ENCODE measurements at places on chromosomes 7 and 10.

DNA sequence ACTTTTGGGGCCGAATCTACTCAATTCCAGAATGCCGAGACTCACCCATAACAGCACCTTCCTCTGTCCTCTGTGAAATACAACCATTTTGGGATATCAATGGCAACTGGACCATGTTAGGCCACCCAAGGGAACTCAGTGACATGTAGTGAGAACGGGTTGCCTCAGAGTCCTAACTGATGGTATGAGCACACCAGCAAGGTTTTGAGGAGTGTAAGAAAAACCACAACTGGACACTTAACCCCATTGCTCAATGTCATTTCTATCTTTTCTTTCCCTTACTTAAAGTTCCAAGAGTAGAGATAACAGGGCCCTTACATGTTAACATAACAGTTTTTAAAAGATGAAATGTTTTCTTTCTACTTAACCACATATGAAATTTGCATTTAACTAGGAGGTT is 67.1 kb downstream of the TNS3 start:
- no peak for DNase-seq

- DNase-seq = no peak
These were observed 71.9 kb downstream of the WDR37 start for GRCh38 chr10:1128115-1128514.

- no peak for DNase-seq
These were observed 31.0 kb downstream of the FRMPD2 start for GRCh38 chr10:48243487-48243886.

DNA sequence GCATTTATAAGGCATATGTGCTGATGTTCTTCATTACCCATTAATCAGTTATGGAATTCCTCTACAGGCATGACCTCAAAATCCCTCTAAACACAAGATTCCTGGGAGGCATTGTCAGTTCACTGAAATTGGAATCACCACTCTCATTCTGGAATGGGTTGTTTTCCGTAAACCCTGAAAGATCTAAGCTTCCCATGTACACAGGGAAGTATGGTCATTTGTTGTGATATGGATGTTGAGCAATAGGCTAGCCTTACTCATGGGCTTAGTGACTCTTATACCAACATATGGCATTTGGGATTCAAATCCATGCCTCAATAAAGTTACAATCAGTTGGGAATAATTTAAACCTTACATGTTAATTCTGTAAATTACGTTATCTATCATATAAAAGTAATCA is 258.0 kb downstream of the XPNPEP1 start:
- DNase-seq = no peak

GRCh38 chr10:5482016-5482415 is 17.4 kb downstream of the CALML5 start:
- no peak for DNase-seq

DNA sequence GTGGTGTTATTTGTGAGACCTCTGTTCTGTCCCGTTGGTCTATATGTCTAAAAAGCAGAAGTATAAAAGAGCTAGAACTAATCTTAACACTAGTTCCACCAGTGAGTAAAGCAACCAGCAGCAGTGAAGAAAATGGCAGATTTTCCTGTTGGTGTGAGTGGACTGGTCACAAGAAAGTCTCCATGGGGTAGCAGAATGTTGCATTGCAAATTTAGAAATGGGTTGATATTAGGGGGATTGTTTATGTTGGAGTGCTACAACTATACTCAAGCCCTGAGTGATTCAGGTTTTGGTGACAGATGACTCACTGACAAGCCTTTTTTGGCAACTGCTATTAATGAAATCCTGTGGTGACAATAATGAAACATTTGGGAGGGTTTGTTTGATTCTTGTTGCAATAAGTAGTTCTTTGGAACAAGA is 5.6 kb downstream of the AVL9 start:
- no peak for DNase-seq

DNA sequence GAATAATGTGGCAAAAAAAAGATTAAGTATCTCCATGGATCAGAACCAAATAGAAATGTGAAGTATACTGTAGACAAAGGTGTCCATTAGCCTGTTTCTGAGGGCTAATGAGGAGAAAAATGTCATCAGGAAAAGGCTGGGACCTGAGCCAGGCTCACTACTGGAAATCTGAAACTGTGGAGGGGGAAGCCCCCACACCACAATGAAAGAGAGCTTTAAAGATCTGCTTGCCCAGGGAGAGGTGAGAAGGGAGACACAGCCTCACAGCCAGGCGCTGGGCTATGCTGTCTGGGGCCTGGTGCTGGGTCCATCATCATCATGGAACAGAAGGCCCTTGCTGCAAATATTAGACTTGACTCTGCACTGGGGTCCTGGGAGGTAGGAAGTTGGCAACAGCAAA is 90.4 kb downstream of the OSBPL3 start:
- DNase-seq = no peak

- DNase-seq = no peak
These were observed at the start of gene STRA8 for GRCh38 chr7:135233570-135233969. TSS of gene STRA8 (plus strand) at chr7:135233838. CDS start at chr7:135240525, 6,687 bp downstream.
